GOT3 (cell line): ENCODE measurements at places on chromosomes 3 and 15.

- no peak for DNase-seq
These were observed 647.7 kb downstream of the ZPLD1 start for GRCh38 chr3:103082501-103082900.

DNA sequence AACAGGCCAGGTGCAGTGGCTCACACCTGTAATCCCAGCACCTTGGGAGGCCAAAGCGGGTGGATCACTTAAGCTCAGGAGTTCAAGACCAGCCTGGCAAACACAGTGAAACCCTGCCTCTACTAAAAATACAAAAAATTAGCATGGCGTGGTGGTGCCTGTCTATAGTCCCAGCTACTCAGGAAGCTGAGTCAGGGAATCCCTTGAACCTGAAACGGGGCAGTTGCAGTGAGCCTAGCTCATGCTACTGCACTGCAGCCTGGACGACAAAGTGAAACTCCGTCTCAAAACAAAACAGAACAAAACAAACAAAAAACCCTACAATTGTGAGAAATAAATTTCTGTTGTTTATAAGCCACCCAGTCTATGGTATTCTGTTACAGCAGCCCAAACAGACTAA, 94.7 kb downstream of the PIK3CB start:
- DNase-seq, result no peak

- DNase-seq, result no peak
These were observed 54.8 kb upstream of the TNFSF10 start for GRCh38 chr3:172577987-172578570.

DNA sequence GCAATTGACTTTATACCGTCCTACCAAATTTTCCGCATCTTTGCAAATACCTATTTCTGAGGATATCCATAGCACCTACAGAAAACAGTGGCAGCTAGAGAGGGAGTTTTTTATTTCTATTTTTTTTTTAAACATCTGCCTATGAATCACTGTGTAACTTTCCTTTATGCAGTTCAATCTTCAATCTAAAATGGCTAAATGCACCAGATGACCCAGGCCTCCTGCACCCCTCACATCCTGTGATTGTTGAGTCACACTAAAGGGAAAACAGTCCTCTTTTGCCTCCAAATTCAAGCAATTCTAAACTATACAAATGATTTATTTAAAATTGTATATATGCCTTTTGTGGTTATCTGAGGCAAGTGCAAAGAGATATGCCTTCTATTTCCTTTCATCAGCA, 20.1 kb upstream of the BCL6 start:
- no peak for DNase-seq

DNA sequence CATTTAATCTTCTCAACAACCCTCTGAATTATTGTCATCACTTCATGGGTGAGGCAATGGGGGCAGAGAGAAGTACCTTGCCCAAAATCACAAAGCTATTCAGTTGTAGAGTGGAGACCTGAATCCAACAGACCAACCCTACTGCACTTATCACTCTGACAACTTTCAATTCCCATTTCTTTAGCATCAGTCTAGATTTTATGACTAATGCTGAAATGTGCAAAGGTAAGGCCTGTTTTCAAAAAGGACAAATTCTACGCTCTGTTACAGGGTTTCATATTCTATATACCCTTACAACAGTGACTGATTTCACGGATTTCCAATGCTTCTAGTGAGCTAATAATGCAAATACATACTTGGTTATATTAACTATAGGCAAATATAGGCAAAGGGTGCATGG, 286.0 kb downstream of the ADAMTS17 start:
- DNase-seq, result no peak

- DNase-seq, result no peak
These were observed 29.8 kb downstream of the NRG4 start for GRCh38 chr15:75982468-75982867.

DNA sequence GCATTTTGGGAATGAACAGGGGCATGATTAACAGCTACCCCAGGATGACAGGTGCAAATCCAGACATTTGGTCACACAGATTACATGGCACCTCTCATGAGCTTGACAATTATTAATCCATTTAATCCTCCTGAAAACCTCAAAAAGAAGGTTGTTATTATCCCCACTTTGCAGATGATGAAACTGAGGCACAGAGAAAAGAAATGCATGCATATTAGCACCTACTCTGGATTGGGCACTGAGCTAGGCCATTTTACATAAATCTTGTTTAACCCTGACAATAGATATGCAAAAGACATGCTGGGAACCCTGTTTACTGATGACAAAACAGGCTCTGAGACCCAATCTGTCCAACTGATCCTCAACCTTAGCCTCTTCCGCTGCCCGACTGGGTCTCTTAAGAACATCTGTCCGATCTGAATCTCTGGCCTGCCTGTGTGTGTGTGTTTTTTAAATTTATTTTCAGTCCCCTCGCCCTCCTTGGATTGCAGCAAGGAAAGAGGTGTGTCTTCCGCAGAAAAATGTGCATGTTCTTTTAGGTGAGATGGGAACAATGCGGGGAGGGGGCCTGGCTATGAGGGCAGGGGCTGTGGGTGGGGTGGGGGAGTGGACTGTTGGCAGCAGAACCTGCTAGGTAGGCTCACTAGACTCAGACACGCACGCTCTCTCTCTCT, 162.5 kb downstream of the WNT7A start:
- no peak for DNase-seq

- no peak for DNase-seq
These were observed 129.1 kb downstream of the RAP2B start for GRCh38 chr3:153291059-153291685.

- no peak for DNase-seq
These were observed 58.5 kb upstream of the SAMMSON start for GRCh38 chr3:69941037-69941436.

GRCh38 chr15:99476413-99477222, 89.2 kb upstream of the MEF2A start:
- DNase-seq, result peak; percentile 31

DNA sequence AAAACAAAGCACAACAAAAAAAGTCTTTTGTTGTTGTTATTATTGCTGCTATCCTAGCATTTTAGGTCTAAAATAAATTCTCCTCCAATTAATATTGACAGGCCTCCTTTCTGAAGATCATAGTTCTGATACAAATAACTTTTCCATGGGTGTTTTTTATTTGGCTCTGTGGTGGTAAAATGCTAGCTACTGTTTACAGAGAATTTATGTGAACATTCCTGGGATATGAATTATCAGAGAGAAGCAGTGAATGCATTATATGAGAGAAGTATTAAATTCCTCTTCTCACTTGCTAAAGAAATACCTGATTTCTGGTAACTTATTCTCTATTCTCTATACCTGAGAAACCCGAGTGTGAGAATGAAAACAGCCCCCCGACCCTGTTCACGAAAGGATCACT, 57.5 kb upstream of the TMCO5A start:
- DNase-seq, result no peak

GRCh38 chr3:188205992-188206416, 52.0 kb downstream of the LPP start:
- no peak for DNase-seq

GRCh38 chr15:101828774-101829173, 16.8 kb downstream of the OR4F15 start:
- no peak for DNase-seq

DNA sequence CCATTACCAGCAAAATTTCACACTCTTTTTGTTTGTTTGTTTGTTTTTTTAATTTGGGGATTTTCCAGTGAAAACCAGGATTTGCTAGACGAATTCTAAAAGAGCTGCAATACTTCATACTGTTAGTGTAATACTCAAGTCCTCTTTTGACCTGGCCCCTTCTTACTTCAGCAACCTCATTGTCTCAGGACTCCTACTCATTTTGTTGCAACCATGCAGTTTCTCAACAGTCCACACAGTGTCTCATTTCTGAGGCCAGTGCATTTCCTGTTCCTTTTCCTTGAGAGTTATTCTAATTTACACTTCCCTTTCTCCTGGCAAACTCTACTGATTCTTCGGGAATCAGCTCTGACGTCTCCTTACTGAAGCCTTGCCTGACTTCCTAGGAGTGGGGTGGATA, 35.6 kb downstream of the NSUN3 start:
- DNase-seq, result no peak

- peak; percentile 65 for DNase-seq
These were observed 463 bp downstream of the TERC start for GRCh38 chr3:169764312-169764881.

GRCh38 chr3:132961991-132962390, 76.2 kb upstream of the TMEM108 start:
- DNase-seq, result no peak

- no peak for DNase-seq
These were observed 119.1 kb downstream of the TCF12 start for GRCh38 chr15:57037548-57037947.

DNA sequence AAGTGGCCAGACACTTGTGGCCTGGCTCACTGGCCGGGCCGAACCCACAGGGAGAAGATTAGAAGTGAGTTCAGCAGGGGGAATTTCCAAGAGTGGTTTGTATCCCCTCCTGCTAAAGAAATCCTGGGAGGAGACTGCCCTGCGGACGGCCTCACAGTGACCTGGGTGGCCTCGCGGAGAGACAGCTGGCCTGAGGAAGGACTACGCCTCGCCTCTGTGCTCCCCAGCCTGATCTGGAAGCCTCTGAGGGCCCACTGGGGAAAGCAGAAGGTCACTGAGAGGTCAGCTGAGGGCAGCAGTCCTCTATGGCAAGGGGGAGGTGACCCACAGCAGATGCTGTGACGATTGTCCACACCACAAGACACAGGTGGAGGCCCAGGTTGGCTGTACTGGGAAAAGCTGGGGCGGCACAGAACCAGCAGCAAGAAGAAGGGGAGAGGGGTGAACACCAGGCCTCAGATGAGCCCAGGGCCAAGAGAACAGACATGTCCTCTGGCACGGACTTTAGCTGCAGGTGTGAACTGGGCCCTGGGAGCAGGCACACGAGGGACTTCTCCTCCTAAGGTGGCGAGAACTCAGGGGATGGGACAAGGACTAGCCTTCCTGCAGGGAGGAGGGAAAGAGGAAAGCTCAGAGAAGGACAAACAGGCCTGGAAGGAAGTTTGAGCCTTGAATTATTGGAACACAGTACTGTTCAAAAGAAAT, 37.2 kb upstream of the DLG1 start:
- no peak for DNase-seq

- DNase-seq, result no peak
These were observed 8.6 kb downstream of the NCEH1 start for GRCh38 chr3:172702256-172702655.

DNA sequence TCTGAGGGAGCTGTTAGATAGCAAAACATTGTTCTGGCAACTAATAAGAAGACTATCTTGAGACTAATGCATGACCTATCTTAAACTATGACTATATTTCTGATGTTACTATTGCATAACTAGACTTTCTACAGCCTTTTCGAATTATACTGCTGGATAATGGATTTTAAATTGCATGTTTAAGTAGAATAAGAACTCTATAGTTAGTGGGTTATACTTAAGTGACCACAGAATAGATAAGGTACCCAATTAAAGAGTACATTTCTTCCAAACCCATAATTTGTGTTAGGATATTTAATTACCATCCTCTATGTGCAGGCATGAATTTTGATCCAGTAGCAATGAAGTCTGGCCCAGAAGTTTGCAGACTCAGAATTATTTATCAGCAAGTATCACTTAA, 44.6 kb upstream of the SPPL2A start:
- DNase-seq, result no peak

DNA sequence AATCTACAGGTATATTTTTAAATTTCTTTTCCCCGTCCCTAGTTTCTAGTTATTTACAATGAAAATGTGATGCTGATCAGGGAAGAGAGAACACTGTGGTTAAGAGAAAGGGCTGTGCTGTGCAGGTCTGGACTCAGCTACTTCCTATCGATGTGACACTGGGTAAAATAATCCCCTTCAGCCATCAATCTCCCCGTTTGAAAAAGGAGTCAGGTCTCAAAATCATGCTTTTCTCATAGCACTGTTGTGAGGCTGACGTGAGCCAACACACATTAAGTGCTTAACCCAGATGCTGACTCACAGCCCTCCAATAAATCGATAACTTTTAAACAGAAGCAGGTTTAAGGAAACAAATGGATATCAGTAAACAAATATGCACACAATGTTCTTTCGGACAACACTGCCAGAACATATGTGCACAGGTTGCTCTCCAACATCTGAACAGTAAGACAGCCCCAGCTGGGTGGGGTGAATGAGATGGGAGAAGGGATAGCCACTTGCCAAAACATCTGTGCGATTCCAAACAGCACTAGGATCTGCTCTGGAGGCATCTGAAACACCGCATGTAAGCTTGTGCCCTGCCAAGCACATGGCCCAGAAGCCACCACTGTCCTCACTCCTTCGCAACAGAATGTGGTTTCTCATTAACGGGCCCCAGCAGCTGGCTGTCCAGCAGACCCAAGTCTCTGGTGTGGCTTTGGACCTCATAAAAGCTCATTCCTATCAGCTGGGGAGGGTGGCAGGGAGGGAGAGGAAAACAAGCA, 143.2 kb upstream of the PRICKLE2 start:
- no peak for DNase-seq

- DNase-seq, result no peak
These were observed 9.3 kb downstream of the PLXNB1 start for GRCh38 chr3:48420561-48420960.

- DNase-seq, result no peak
These were observed 9.8 kb downstream of the LRIG1 start for GRCh38 chr3:66490984-66491383.

DNA sequence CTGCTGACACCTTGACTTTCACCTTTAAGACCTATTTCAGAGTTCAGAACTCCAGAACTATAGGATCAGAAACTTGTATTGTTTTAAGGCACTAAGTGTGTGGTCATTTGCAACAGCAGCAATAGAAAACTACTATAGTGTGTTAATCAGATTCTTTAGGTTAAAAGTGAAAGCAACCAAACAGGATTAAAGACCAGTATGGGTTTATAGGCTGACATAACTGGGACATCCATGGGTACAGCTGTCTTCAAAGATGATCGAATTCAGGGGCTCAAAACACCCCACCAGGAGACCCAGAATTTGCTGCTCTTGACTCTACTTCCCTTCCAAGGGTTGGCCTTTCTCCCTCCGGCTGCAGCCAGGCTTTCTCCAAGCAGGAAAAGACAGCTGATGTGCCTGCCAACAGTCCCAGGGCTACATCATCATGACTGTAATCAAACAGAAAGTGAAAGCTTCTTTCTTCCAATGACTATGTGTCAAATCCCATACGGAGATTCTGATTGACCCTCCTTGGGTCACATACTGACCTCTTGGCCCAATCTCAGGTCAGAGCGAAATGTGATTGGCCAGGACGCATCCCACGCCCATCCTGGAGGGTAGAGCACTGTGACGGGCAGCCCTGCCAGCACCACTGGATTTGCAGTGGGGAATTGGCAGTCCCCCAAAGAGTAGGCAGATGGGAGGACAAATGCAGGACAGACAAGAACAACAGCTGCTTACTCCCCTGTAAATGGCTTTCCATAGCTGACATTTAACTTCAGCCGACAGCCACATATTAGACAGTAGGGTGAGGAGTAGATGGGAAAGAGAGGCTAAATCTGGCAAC, 51.4 kb upstream of the RNF7 start:
- peak; percentile 62 for DNase-seq

DNA sequence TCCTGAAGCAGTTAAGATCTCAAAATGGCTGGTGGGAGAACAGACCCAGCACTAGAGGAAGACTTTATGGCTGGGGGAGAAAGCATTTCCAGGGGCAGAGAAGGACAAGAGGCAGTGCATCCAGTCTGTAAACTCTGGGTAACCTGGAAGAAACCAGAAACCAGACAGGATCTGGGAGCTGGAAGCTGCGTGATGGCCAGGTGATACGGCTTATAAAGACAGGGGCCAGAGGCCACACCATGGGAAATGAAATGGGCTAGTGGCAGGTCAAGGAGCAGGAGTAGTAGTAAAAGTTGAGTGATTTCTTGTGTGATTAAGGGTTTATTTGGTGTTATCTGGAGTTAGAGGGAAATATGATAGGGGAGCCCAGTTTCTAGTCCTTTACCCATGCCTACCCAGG, 144.7 kb upstream of the ARRDC4 start:
- no peak for DNase-seq
